ENCODE measurements at places on chromosomes 13 and 19.

- no peak for DNase-seq
Observed at GRCh38 chr13:99125326-99125915, 75.2 kb upstream of the UBAC2 start.

GRCh38 chr13:111486801-111487200, 166.4 kb downstream of the TEX29 start:
- DNase-seq = no peak

GRCh38 chr19:35037716-35038622, 3.6 kb upstream of the HPN start:
- DNase-seq = no peak

- no peak for DNase-seq
Observed at GRCh38 chr13:97549201-97549600, 115.2 kb downstream of the RAP2A start.

- DNase-seq = no peak
Observed at GRCh38 chr13:88701551-88701950, 1030.4 kb downstream of the SLITRK5 start.

DNA sequence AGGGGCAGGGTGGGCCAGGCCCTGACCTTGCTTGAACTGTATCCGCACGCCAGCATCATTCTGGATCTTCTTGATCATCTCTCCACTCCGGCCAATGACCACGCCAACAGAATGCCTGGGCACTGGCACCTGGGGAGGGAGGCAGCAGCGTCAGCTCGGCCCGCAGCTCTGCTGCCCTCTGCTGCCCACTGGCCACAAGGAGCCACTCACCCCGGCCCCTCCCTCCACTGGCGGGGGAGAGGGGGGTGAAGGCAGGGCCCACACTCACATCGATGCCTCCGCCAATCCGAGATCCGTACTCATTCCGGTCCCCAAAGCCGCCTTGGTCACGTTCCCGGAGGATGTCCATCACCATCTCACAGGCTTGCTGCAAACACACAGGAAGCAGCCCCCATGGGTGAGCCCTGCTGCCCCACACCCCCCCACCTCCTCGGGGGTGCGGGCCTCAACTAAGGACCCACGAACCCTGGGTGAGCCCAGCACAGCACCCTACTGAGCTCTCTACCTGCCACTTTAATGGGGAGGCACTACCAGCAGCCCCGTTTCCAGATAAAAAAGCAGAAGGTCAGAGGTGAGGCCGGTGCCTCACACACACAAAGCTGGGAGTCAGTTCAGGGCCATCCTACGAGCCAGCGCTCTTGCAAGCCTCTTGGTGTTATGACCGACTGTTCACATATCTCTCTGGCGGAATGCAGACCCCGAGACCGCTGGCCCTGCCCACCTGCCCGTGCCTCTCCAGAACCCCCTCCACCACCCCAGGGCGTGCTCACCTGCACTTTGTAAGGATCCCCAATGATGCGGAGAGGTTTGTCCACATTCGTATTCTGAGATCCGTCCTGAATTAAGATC, 6.7 kb downstream of the KHSRP start:
- no peak for DNase-seq
